ENCODE measurements at places on chromosomes 6 and 20.

- no peak for ATAC-seq
Observed at GRCh38 chr20:16560661-16561060, 12.6 kb downstream of the KIF16B start.

GRCh38 chr20:31679357-31680285 is 41.9 kb downstream of the COX4I2 start:
- no peak for ATAC-seq

DNA sequence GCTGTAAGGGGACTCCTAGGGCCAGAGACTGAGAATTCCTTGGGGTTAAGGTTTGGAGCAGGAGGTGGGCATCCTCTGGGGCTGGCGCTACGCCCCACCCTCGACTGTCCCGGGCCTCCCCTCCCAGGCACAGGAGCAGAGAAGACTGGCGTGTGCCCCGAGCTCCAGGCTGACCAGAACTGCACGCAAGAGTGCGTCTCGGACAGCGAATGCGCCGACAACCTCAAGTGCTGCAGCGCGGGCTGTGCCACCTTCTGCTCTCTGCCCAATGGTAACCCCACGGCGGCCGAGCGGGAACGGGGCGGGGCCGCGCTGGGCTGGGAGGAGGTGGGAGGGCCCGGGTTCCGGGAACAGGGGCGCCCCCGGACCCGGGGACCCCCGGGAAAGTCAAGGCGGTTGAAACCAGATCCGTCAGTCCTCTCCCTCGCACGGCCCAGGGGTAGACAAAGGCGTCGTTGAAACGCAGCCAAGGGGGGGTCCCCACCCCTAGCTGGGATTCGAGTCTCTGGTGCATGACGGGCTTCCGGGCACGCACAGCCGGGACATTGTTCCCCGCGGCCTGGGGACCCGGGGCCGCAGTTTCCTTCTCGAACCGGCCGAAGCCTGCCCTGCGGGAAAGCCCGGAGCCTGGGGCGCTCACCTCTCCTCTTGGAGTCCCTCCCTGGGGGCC is 844 bp downstream of the WFDC2 start:
- ATAC-seq = peak; percentile 71

GRCh38 chr20:50717974-50718761 is 13.2 kb upstream of the PARD6B start:
- ATAC-seq = no peak

DNA sequence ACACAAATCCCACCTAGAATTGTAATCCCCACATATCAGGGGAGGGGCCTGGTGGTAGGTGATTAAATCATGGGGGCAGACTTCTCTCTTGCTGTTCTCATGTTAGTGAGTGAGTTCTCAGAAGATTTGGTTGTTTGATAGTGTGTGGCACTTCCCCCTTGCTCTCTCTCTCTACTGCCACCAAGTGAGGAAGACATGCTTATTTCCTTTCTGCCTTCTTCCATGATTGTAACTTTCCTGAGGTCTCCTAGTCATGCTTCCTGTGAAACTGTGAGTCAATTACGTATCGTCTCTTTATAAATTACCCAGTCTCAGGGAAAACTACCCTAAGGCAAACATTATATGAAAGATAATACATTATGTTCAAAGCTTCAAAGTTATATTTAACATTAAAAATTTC is 1297.5 kb upstream of the CITED2 start:
- no peak for ATAC-seq

GRCh38 chr20:41004531-41005360 is 23.9 kb upstream of the TOP1 start:
- no peak for ATAC-seq

- ATAC-seq = no peak
Observed at GRCh38 chr6:108331982-108332381, 37.1 kb downstream of the AFG1L start.

DNA sequence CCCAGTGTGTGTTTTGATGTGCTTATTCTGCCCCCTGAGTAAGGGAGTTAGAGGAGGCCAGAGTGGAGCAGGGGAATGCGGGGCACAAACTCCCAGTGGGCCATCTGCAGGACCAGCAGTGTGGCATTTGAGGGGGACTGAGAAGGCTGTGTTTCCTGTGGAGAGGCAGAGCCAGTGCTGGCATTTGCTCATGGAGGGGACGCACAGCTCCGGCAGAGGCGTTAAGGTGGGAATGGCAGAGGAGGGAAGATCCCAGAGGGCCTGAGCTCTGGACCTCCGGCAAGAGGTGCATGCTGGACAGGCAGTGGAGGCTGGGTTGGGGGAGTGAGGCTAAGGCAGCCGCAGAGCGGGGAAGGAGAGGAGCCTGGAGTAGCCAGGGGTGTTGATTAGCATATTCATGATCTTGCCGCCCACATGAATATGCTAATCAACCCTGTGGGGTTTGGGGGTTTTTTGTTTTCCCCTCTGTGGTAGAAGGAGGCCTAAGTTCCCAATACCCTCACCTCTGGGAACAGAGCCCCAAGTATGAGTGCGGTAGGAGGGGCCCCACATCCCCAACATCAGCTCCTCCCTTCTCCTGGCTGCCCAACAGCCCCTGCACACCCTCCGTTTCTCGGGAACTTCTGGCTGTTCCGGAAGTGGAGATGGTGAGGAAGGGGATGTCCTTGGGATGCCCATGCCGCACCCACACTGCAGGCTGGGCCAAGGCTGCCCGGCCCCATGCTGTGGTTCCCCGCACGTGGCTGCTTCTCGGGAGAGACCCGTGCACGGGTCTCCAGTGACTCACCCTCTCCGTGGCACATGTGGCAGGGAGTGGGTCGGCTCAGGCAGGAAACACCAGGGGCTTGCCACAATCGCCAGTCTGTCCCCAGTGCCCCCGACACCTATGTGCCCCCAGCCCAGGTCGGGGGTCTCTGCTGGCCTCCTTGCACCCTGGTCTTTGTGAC is 33.8 kb downstream of the DLGAP4 start:
- peak; percentile 22 for ATAC-seq

- no peak for ATAC-seq
Observed at GRCh38 chr20:46897328-46897880, 2.8 kb downstream of the EYA2 start.

GRCh38 chr6:154356690-154357089 is at the start of gene IPCEF1:
TSS of gene IPCEF1 (minus strand) at chr6:154356803. CDS start at chr6:154265947, 90,856 bp downstream.
- no peak for ATAC-seq

DNA sequence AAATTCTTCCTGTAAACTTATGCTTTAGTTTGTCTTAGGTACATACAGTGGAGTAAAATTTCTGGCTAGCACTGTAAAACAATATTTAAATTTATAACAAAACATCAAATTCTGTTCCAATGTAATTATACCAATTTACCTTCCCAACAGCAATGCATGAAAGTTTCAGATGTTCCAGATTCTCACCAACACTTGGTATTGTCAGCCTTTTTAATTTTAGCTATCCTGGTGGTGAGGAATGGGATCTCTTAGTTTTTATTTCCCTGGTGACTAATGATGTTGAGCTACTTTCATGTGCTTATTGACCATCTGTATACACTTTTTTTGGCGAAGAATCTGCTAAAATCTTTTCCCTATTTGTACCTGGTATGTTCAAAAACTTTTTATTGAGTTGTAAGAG is 76.1 kb upstream of the PHACTR1 start:
- ATAC-seq = no peak

GRCh38 chr20:20530428-20531151 is 162.7 kb downstream of the INSM1 start:
- ATAC-seq = no peak

GRCh38 chr20:57713505-57713903 is 3.7 kb upstream of the PMEPA1 start:
- no peak for ATAC-seq

DNA sequence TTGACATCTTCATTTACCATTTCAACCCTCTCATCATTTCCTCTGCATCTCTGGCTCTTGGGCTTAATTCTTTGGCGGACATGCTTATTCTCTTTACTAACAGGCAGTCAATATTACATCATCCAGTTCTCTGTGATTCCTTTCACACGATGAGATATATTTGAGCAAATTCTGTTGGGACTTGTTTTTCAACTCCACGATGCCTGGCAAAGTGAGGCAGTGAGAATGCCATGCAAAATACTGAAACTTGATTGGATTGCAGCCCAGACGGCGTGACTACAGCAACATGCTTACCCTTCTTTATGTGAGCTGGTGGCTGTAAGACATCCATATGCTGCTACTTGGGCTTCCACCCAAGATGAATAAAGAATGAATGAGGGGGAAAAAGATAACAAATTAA is 101.7 kb upstream of the SPACA1 start:
- ATAC-seq = no peak

GRCh38 chr6:154504865-154505449 is 5.5 kb downstream of the CNKSR3 start:
- no peak for ATAC-seq

DNA sequence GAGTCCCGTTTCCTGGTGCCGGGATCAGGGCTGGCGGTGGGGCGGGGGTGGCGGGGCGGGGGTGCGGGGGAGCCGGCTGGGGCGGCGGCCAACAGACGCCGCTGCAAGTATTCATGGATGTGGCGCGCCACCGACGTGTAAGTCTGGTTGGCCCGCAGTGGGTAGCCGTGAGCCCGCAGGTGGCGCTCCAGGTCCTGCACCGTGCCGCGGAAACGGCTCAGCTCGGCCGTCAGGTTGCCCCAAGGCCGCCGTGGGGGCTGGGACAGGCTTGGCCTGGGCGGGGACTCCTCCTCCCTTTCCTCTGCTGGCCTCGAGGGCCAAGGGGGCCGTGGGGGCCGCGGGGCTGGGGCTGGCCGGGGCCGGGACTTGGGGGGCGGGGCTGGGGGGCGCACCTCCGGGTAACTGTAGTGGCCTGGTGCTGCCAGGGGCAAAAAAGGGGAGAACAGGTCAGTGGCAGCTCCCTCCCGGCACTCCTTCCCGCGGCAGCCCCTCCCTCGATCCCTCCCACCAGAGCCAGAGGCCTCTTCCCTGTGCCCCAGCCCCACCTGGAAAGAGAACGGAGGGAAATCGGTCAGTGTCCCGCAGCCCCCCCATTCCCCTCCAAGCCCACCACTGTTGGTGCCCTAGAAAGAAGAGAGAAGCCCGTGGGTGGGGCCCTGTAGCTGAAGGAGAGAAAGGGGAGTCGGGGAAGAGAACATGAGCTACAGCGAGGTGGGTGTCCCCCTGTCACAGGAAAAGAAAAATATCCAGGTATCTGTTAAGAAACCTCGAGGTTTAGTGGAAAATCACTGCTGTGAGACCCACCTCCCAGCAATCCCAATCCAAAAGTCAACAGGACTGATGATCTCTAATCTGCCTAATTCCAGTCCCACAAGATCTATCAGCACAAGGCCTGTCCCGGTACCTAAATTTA is 21.3 kb downstream of the TNXB start:
- ATAC-seq = peak; percentile 67

GRCh38 chr6:146650799-146651481 is 52.2 kb downstream of the ADGB start:
- no peak for ATAC-seq

DNA sequence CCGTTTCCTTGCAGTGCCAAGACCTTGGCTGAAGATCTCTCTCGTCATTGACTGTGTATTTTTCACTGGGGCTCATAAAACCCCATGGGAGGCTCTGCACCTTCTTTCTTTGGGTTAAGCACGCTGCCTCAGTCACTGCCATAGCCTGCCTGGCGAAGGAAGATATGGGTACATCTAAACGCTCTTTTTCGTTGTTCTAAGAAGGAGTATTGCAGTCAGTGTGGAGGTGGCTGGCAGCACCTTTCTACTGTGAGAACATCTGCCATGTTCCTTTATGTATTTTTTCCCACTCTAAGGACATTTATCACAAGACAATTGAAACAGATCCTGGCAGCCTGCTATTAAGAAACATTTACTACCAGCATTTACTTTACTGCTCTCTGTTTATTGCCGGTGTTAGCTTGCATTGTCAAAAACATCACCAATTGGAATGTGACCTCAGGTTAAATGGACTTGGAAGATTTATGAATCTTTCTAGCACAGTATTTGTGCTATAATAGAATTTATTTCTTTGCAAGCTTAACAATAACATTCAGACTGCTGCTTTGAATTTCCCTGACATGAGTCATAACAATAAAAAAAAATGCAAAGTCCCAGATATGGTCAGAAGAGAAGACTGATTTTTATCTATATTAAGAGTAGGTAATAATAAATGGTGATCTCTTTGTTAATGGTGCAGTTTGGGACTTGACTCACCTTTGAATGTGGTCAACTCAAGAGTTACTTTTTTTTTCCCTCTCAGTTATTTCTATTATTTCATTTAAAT is 62.2 kb upstream of the CLDN20 start:
- ATAC-seq = no peak

DNA sequence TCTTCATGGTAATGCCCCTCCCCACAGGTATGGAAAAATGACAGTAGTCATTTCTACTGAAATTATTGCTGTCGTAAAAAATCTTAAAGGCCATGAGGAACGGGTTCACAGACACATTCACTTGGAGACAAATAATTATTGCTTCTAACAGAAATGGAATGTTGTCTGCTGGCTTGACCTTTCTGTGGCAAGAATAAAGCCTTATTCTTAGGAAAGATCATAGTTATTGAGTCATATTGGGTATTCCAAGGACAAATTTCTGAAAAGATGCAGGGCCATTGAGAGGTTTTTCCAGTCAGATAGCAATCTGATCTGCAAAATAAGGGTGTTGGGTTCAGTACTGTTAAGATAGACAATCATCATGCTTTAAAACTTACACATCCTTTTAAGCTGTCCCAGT is 29.2 kb downstream of the AKAP7 start:
- ATAC-seq = no peak

- no peak for ATAC-seq
Observed at GRCh38 chr6:159720708-159721107, 6.6 kb upstream of the WTAP start.

GRCh38 chr6:96907498-96907897 is 9.8 kb upstream of the NDUFAF4 start:
- peak; percentile 91 for ATAC-seq

GRCh38 chr20:47417245-47418068 is 61.0 kb upstream of the ZMYND8 start:
- no peak for ATAC-seq

- ATAC-seq = no peak
Observed at GRCh38 chr6:75171567-75171966, 34.3 kb downstream of the COL12A1 start.

DNA sequence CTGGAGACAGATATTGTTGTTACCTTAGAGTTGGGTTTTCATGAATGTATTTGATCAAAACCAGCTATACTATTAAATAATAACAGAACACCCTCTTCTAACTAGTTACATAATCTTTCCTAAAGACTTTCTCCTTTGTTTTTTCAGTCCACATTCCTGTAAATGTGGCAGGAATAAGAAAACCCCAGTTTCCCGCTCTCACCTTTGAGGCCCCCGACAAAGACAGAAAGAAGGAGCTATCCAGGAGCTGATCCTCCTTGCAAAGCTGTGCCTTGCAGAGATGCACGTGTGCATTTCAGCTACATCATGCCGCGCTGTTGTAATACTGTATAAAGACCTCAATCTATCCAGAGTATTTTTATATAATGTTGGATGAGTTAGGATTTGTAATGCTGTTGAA is 102.7 kb downstream of the SLC22A3 start:
- no peak for ATAC-seq

GRCh38 chr20:56630506-56631317 is 1.6 kb downstream of the TFAP2C start:
- no peak for ATAC-seq

DNA sequence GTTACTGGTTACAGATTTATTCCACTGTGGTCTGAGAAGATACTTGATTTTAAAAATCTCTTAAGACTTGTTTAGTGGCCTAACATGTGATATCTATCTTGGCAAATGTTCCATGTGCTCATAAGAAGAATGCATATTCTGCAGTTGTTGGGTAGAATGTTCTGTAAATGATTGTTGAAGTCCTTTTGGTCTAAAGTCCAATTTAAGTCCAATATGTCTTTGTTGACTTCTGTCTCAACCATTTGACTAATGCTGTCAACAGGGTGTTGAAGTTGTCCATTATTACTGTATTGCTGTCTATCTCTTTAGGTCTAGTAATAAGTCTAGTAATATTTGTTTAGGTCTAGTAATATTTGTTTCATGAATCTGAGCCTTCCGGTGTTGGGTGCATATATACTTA is 387.8 kb upstream of the RUNX2 start:
- no peak for ATAC-seq

All from stimulated activated memory B cell treated with anti-CD40 and anti-IgM and Interleukin-4, amounts not matched to agents 10 μg/mL and 1 μg/mL and 100 μg/mL, for 72 hours (primary cell).